ENCODE measurements at places on chromosomes 4 and X.

- DNase-seq, result no peak
Observed at GRCh38 chrX:147899379-147900114, 12.2 kb upstream of the FMR1 start.

GRCh38 chr4:10006231-10006600 is 15.1 kb downstream of the SLC2A9 start:
- DNase-seq, result no peak

- DNase-seq, result no peak
Observed at GRCh38 chrX:9271789-9272525, 192.9 kb upstream of the TBL1X start.

DNA sequence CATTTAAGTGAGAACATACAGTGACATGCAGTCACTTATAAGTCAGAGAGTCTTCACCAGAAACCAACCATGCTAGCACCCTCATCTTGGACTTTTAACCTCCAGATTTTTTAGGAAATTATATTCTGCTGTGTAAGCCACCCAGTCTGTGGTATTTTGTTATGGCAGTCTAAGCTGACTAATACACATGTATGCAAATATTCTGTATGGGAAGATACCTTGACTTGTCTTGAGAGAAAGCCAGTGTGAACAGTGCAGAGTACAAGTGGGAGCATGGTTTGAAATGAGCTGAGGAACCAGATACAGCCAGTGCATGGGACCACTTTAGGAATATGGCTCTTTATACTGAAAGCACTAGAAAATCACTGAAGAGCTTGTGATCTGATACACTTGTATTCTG is 110.4 kb upstream of the MAP9 start:
- DNase-seq, result no peak

- DNase-seq, result peak; percentile 23
Observed at GRCh38 chr4:153684182-153684970, at the start of gene TLR2. Gene TLR2 (plus strand): TSS chr4:153684280. CDS start chr4:153702908, 18,628 bp downstream.

DNA sequence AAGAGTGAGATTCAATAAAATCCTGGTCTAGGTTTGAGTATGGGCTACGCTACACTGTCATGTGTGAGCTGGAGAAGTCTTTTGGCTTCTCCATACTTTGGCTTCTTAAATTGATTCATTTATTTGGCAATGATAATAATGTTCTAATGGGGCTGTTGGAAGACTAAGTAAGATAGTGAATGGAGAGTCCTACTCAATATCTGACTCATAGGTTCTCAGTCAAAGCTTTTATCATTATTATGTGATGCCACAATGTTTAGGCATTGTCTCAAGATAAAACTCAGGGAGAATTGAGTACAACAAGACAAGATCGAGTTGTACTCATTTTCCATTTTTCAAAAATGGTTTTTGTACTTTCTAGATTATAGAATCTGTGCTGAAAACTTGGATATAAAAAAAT is 92.5 kb upstream of the VEGFC start:
- DNase-seq, result no peak

DNA sequence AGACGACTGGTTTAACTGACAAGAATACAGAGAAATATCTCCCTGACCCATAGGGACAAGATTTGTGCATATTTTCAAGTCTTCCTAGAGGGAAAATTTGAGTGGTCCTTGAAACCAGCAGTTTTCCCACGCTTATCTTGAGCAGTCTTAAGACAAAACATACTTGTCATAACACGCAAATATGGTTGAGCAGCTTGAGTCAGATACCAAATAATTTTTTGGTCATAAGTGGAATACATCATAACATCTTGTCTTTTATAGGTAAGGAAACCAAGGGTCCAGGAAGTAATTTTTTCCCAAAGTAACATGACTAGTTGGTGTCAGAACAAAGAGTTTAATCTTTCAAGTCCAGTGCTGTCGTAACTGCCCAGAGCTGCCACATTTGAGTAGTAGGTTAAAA is 50.5 kb downstream of the MOSPD2 start:
- no peak for DNase-seq

DNA sequence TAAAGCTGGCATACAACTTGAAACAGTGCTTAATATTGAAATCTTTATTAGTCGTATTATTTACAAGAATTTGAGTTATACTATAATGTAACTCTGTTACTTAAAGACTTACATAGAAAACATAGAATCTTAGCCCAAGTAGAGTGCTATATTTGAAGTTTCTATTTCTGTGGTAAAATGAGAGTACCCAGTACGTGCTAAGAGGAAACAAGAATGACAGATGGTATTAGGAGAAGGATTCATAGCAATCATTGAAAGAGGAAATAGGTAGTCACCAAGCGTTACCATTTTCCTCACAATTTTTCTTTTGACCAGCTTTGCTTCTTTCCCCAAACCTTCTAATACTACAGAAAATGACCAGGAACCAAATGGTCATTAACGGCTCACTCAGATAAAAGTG is 412.1 kb upstream of the GRIA3 start:
- DNase-seq, result no peak

DNA sequence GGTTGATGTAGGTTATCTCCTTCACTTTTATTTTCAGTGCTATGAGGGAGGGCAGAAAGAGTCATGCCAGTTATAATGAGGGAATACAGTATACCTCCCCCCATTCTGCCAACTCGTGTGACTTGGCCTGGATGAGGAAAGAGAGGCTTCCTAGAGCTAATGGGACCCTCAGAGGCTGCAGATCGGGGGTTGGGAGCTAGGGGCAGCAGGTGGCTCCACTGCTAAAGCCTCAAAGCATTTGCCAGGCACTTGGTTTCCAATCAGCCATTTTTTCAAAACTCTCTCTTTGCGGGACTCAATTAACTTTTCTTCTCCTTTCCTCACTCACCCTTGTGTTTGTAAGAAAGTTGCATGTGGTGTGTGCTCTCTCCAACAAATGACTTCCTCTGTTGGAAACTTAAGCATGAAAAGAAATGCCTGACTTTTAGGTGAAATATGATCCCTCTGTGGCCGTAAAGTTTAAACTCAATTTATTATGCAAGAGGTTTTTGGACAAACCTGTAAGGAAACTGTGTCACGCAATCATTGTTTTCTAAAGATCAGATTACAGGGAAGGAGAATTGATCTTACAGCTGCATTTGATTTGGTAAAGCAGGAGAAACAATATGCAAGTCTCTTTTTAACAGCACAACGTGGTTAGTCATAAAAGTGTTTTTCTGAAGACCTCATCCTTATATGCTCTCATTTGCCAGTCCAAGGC is 7.0 kb downstream of the SFRP2 start:
- DNase-seq, result no peak

GRCh38 chr4:110553197-110553596 is 69.7 kb downstream of the PITX2 start:
- DNase-seq, result no peak

GRCh38 chr4:39548425-39549067 is 21.3 kb upstream of the UGDH start:
- no peak for DNase-seq
